ENCODE measurements at places on chromosomes 1 and 21.

- DNase-seq, result no peak
Observed at GRCh38 chr1:24551960-24552571, 3.8 kb upstream of the NCMAP start.

GRCh38 chr1:46401154-46401913 lies 7.2 kb downstream of the FAAH start:
- no peak for DNase-seq

GRCh38 chr1:47420547-47420946 lies 4.5 kb downstream of the FOXE3 start:
- no peak for DNase-seq

- DNase-seq, result no peak
Observed at GRCh38 chr1:151920149-151920548, 10.8 kb upstream of the THEM4 start.

GRCh38 chr21:14712121-14712715 lies 166.1 kb upstream of the SAMSN1 start:
- no peak for DNase-seq

DNA sequence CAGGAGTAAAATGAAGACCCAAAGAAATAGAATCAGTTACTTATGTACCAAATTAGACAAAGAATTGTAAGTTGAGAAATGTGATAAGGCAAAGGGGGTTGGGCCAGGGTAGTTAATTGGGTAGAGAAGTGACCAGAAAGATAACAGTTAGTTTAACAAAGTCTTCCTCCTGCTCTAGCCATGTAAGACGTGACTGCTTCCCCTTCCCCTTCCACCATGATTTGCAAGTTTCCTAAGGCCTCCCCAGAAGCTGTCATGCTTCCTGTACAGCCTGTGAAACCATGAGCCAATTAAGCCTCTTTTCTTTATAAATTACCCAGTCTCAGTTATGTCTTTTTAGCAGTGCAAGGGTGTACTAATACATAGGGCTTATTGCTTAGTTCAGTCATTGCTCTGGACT lies 142.0 kb upstream of the PDE4B start:
- no peak for DNase-seq

GRCh38 chr1:225578251-225578977 lies 74.5 kb downstream of the ENAH start:
- DNase-seq, result no peak

DNA sequence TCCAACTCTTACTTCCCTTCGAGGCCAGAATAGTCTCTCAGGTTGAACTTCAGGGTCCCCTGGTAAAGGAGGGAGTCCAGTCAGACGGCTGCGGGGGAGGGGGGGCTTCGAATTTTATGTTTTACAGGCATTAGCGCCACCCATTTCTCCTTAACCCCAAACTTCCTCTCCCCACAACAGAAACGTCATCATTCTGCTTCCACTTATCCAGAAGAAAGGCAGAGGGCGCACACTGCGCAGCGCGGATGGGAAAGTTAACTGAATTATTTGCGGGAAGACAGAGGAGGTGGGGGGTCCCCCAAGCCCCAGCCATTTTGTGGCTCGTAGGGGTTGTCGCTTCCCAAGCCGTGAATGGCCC lies 529 bp upstream of the PRMT2 start:
- no peak for DNase-seq

GRCh38 chr1:243216741-243217140 lies 38.3 kb downstream of the CEP170 start:
- DNase-seq, result no peak

DNA sequence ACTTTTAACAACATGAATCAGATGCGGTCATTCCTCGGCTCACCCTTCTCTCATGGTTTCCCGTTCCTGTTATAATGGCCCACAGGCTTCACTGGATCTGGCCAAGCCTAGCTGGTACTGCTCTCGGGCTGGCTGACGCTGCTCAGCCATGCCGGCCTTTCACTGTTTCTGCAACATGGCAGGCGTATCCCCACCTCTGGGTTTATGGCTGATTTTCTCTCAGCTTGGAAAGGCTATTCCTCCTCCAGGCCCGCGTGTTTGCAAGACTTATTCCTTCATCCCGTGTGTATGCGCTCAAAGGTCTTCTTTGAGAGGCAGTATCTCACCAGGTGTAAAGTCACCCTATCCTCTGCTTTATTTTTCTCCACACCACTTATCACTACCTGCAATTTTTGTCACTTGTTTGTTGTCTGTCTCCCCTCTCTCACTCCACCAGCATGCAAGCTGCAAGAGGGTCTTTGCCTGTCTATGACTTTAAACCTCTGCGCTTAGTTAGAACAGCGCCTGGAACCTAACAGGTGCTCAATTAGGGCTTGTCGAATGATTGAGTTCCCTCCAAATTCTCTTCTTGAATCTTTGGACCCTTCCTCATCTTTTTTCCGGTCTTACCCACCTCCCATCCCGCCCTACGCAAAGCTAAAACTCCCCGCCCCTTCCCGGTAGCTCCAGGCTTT lies 491 bp upstream of the RAP1A start:
- DNase-seq, result no peak

DNA sequence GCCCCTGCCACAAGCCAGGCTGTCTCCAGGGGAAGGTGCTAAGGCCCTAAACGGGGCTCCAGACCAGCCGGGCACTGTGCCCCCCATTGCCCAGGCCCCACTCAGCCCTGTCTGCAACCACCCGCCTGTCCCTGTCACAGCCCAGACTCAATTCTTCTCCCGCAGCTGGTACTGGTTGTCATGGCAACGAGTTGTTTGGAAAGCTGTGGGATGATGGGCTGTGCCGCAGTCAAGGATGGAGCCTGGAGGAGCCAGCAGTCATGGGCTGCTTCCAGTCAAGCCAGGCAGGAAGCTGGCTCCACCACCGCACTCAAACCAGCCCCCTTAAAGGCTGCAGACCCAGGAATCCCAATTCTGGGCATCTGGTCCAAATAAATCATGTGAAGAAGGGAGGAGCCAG lies 4.2 kb downstream of the SPOCD1 start:
- DNase-seq, result no peak

GRCh38 chr1:65255035-65255655 lies 54.2 kb upstream of the DNAJC6 start:
- no peak for DNase-seq

GRCh38 chr1:55204997-55205396 lies 10.2 kb downstream of the USP24 start:
- DNase-seq, result no peak

GRCh38 chr1:94772230-94772641 lies 47.9 kb upstream of the SLC44A3 start:
- no peak for DNase-seq

DNA sequence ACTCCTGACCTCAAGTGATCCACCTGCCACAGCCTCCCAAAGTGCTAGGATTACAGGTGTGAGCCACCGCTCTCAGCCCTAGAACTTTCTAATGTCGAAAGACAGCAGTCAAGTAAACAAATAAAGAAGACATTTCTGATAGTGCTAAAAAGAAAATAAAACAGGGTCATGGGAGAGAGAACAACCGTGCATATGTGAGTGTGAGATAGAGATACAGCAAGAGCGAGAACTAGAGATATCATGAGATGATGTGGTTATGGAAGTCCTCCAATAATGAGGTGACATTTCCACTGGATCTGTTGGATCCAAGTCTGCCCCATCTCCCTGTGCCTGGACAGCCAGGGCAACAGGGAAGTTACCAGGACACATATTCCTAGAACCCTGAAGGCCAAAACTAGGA lies 4.6 kb upstream of the TENT5B start:
- no peak for DNase-seq

DNA sequence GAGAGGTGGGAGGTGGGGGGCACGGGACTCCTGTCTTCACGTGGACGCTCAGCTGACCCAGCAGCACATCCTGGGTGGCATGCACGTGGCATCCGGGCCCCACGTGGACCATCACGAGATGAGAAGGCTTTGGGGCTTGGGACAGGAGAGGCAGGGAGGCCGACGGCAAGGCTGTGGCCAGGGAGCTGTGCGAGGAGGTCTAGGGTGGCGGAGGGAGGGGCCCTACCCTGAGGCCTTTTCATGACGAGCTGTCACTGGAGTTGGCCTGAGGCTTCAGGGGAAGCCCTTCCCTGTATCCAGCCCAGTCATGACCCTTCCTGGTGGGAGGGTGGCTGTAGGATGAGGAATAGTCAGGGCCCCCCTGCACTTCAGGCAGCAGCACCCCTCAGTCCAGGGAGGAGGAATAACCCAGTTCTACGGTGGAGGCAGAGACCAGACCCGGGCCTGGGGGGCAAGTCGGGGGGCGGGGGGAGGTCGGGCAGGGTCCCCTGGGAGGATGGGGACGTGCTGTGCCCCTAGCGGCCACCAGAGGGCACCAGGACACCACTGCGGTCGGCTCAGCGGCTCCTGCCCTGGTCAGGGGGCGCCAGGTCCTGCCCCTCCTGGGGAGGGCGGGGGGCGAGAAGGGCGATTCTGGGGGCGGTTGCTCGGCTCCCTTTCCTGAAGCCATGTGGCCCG lies 2.0 kb upstream of the PERM1 start:
- peak; percentile 65 for DNase-seq

- peak; percentile 59 for DNase-seq
Observed at GRCh38 chr1:233295237-233295974, at the start of gene PCNX2. PCNX2 (minus strand) TSS chr1:233295725; CDS start chr1:233295478, 247 bp downstream.

DNA sequence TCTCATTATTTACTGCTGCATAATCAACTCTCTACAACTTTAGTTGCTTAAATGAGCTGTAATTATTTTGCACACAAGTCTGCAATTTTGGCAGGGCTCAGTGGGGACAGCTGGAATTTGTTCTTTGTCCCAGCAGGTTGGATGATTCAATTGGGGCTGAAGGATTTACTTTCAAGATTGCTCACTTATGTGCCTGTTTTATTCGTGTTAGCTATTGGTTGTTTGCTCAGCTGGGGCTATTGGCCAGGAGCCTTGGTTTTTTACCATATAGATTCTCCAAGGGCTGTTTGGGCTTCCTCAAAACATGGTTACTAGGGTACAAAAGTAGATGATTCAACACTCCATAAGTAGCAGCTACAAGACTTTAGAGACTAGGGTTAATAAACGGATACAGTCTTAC lies 13.4 kb downstream of the OR10R2 start:
- DNase-seq, result no peak

DNA sequence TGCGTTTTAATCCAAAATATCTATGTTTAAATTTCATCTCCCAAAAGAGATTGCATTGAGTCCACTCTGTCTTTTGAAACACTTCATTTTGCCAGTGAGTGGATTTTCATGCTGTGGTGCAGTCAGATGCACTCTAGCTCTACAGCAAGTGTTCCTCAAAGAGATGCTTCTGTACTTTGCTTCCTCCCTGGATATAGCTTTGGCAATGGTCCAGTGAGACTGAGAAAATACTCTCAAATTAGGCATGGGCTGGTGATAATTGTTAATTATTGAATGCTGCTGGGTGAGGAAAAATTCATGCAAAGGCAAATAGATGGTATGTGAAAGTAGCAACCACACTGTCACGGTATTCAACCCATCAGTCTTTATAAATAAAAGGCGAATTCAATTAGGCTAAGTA lies 396.9 kb downstream of the ADGRL2 start:
- DNase-seq, result no peak

DNA sequence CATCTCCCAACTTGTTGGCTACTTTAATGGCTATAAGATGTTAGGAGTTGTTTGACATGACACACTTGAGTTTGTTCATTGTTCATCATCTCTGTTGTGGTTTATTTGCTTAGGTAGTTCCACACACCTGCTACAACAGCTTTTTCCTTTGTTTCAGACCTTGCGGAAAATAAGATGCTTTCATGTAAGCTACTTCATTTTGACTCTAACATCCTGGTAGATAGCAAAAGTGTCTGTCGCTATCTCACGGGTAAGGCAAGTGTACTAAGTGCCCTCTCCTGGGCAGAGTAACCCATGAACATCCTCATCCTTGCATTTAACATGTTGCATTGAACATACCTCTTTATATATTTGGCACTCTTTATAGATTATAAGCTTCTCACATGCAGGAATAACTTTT lies 1.6 kb upstream of the OR10T2 start:
- no peak for DNase-seq

GRCh38 chr1:69523461-69523860 lies 44.3 kb upstream of the LRRC7 start:
- no peak for DNase-seq

DNA sequence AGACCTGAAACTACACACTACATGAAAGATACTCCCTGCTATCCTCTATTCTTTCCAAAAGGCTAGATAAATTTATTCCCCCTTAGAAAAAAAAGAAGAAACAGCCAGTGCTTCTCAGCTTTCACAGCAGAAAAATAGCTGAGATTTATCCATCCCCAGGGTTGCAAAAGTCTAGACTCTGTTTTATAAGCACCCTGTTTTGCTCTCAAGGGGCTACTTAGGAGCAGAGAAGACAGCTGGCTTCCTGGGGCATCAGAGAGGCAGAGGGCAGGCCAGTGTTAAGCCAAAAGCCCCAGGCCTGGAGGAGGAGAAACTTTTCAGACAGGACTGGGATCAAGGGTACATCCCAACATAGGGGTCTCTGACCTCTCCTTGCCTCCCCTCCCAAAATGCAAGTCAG lies 3.9 kb downstream of the LAMB3 start:
- DNase-seq, result no peak

- DNase-seq, result no peak
Observed at GRCh38 chr1:230501242-230501641, 75.1 kb upstream of the PGBD5 start.

DNA sequence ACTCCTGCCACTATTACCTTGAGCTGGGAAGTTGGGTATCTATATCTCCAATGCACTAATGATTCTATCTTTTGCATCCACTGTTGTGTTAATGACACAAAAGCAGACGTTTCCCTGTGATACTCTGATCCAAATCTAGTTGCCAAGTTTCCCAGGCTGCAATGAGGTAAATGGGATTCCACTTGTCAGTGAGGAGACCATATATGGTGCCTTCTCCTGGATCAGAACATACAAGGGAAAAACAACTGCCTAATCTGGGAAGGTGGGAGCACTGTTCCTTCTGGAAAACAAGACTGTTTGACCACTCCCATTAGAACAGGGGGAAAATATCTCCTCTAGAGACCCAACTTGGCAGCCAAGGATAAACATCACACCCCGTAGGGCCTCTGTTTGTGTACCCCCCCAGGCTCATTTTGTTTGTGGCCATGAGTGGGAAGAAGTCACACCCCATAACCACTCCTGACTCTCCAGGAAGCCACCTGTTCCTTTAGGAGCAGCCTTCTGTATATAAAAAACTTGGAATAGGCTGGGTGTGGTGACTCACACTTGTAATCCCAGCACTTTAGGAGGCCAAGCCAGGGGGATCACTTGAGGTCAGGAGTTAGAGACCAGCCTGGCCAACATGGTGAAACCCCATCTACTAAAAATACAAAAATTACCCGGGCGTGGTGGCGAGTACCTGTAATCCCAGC lies 28.5 kb upstream of the SLC6A9 start:
- DNase-seq, result no peak

GRCh38 chr1:174964261-174964971 lies 35.3 kb upstream of the CACYBP start:
- no peak for DNase-seq

DNA sequence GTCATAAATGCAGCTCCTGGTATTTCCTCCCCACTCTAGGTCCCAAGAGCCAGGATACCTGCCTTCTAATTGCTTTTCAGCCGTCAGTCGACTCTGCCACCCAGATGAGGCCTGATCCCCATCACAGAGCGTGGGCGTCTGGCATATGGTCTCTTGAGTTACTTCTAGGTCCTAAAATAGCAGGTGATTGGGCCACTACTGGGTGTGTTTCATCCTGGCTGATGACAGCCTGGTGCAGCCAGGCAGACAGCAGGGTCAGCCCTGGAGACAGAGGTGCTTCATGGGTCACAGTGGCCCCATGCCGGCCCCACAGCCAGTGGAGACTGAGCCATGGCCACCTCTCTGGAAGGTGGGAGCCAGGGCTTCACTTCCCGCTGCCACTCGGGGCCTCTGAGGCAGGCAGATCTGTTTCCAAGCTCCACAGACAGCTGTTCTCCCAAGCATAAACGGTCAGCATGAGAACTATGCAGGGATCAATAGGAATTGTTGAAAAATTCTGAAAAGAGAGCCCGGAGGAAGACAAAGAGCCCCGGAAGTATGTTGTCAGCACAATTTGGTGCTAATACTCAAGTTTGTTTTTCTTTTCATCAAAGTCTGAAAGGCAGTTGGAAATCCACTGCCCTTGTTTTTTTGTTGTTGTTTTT lies 83.0 kb downstream of the MAN1C1 start:
- DNase-seq, result no peak

Measured in stimulated activated CD4-positive, alpha-beta T cell treated with anti-CD3 and anti-CD28 coated beads, Interleukin-2, amount 100 ng/mL, for 48 hours (primary cell).